Activated T-helper 1 cell treated with anti-CD3 and anti-CD28 coated beads, Interleukin-2, amount 50 U/mL, for 16 hours (primary cell): ENCODE measurements at places on chromosomes 2 and 18.

DNA sequence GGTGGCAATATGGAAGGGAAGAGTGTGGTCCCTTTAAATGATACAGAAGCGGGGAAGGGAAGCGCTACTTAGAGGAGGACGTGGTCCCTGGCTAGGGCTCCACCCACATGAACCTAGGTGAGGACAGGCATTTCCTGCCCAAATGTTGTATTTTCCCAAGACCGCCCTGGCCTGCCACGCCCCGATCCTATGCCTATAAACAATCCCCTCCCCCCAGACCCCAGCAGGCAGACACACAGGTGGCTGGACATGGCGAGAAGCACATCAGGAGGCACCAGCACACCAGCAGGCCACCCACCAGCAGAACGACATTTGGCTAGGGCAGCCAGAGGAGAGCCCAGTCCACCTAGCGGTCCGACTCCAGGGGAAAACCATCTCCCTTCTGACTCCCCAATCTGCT, 47.2 kb downstream of the METTL8 start:
- no peak for DNase-seq

DNA sequence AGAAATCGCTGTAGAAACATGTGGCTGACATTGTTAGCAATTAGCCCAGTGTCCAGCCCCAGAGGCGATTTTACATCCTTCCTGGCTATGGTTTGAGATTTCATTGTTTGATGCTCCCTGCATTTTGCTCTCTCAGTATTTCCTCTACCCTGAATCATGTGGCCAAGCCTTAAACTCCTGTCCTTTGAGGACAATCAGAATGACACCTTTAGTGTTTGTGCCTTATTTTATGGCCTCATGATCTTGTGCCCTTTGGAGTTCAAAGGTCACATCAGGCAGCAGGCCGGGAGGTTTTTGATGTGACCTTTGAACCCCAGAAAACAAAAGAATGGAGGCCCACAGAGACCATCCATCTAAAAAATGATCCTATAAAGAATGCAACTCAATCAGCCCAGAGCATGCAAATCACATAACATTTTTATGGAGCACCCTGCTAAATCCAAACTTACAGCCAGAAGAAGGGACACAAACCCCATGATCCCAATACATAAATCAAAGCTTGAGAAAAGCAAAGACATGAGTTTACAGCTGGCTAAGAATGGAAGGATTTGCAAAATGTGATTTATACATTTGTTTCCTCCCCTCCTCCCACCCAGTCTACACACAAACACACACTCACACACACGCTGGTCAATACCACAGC, 52.5 kb downstream of the FECH start:
- no peak for DNase-seq

GRCh38 chr2:109385506-109385905, 228.3 kb downstream of the SEPTIN10 start:
- no peak for DNase-seq

- no peak for DNase-seq
These were observed 177.6 kb downstream of the LAMA1 start for GRCh38 chr18:6939972-6940371.

DNA sequence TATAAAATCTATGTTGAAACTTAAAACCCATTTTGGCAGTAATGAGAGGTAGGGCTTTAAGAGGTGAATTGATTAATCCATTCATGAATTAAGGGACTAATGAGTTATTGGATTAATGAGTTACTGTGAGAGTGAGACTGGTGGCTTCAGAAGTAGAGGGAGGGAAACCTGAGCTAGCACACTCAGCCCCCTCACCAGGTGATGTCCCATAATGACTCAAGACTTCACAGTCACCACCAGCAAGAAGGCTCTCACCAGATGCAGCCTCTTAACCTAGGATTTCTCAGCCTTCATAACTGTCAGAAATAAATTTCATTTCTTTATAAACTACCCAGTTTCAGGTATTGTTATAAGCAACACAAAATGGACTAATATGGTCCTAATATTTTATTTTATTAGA, 621.7 kb upstream of the ACVR2A start:
- no peak for DNase-seq

GRCh38 chr2:65071499-65072180, 15.4 kb downstream of the CEP68 start:
- DNase-seq: no peak

- no peak for DNase-seq
These were observed 67.7 kb downstream of the SLC40A1 start for GRCh38 chr2:189512879-189513278.

- DNase-seq: no peak
These were observed 33.6 kb upstream of the ROCK2 start for GRCh38 chr2:11377928-11378545.

GRCh38 chr2:157244691-157245090, 12.8 kb upstream of the GALNT5 start:
- no peak for DNase-seq

- no peak for DNase-seq
These were observed 106.5 kb upstream of the COL5A2 start for GRCh38 chr2:189285962-189286645.

DNA sequence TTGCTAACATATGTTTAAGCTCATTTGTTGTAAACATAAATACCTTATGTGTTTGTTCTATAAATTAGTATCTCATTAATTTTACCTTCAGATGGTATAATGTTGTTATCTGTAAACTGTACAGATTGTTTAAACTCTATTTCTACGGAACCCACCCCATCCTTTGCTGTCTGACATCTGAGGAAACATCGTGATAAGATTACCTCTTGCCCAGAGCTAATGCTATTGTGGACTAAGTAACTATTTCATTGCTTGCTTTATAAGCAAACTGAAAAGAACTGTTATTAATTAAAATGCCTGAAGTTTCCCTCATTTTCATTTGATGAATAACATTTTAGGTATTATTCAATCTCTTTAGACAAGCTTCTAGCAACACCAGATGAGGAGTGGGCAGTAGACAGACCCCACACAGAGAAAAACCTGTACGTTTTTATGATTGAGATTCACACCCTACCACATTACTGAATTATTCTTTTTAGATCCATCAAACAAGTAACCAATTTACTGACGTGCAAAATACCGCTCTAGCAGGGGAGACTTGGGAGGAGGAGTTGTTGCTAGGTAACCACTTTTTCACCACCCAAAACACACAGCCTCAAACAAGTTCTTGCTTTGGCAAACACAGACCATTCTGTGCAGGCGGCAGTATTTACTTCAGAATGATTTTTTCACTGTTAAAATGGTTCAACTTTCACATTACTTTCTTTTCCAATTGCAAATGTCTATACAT, 1.9 kb upstream of the SYT4 start:
- DNase-seq: no peak

- no peak for DNase-seq
These were observed 42.5 kb upstream of the TWSG1 start for GRCh38 chr18:9292047-9292446.

- no peak for DNase-seq
These were observed 109.4 kb downstream of the AOX1 start for GRCh38 chr2:200695191-200695590.

DNA sequence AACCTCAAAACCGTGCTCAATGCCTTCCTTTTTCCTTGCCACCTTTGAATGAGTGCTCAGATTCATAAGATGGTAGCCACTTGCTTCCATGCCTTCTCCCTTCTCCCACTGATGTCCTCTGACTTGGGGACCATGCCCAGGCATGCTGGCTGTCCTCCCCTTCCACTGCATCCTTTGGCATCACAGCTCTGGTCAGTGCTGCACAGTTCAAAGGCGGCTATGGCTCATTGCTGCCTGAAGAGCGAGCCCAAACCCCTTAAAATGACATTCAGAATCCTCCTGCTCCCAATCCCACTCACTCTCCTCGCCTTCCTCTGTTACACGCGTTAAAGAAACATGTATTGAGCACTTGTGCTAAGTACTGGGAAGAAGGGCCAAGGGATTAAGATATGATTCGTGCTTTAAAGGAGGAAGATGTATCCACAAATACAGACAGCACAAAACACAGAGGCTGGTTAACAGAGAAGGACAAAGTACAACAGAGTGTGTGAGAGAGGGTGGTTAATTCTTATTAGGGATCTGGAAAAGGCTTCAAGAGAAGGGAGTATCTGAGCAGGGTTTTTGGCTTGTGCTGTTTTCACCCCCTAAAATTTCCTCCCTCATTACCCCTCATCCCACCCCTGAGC, 81.8 kb downstream of the CERKL start:
- no peak for DNase-seq

GRCh38 chr2:98806236-98806697, 75.3 kb upstream of the MGAT4A start:
- DNase-seq: no peak

- DNase-seq: no peak
These were observed 13.2 kb downstream of the TXNDC2 start for GRCh38 chr18:9898792-9899549.

- no peak for DNase-seq
These were observed 106.8 kb upstream of the FN1 start for GRCh38 chr2:215542690-215543089.

DNA sequence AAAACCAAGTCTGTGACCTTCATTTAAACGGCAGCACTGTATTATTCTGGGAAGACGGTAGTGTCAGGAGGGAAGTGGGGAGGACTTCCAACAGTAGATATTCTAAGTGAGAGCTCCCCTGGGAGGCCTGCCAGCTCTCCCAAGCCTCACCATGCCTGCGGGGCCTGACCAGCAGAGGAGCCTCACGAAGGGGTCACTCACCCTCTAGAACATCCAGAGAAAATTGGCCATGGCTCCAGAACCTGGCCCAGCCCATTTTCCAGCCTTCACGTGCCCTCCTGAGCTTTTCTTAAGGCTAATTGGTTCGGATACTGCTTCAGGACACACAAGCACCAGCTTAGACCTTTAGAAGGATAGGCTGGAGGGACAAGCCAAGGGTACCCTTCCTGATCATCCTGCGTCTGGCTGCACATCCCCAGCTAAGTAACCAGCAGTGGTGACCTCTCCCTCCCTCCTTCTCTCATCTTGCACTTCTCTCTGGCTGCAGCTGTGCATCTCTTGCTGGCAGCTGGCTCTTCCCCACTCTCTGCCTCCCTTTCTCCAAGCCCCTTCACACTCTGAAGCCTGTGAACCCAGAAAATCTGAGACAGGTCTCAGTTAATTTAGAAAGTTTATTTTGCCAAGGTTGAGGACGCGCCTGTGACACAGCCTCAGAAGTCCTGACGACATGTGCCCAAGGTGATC, 120.1 kb upstream of the PKDCC start:
- DNase-seq: no peak

DNA sequence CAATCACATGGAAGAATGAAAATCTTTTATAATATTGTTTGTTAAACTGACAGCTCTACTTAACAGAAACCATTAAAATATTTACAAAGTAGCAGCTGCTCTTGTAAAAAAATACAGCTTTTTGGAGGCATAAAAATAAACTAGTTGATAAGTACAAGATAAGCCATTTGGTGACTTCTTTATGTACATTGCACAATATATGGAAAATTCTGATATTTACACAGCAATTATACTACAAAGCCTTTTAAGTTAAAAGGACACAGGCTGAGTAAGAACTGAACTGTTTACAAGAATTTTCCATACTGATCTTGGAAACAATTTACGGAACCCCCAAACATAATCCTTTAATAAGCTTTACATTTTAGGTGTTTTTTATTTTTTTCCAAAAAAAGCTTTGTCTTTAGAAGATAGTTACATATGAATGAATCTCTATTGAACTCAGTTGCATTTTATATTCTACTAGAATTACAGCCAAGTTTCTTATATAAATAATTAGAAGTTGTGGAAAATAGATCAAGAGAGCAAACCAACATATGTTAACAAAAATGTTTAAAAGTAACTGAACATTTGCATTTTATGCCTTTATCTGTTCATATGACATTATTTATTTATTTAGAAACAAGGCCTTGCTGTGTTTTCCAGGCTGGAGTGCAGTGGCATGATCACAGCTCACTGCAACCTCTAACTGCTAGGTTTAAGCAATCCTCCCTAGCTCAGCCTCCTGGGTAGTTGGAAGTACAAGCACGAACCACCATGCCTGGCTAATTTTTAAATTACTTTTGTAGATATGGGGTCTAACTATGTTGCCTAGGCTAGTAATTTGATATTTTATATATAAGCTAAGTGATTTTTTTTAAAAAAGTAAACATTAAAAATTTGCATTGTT, 142.5 kb downstream of the OTX1 start:
- no peak for DNase-seq

GRCh38 chr2:230934231-230935129, 9.4 kb upstream of the GPR55 start:
- no peak for DNase-seq

- DNase-seq: no peak
These were observed 47.4 kb upstream of the RAPH1 start for GRCh38 chr2:203582468-203582867.

GRCh38 chr2:68458981-68459380, 8.1 kb downstream of the FBXO48 start:
- DNase-seq: no peak

- no peak for DNase-seq
These were observed 129.8 kb upstream of the EPB41L3 start for GRCh38 chr18:5673616-5674015.

- DNase-seq: no peak
These were observed 95.5 kb upstream of the COL3A1 start for GRCh38 chr2:188878716-188879115.

DNA sequence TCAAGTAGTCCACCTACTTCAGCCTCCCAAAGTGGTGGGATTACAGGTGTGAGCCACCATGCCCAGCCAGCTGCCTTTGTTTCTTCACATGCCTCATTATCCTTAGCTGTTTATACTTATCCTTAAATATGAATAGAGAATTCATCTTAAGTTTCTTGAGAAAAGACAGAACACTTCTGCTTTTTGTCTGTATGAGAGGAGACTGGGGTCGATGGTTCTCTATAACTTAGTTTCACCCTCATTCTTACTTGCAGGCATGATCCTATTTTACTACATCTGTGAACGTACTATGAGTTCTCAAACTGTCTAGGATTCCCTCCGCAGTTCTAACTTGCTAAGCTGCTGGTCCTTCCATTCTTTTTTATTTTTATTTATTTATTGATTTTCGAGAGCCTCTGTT, 20.4 kb downstream of the PPM1B start:
- DNase-seq: no peak

GRCh38 chr2:104781151-104781550, 72.8 kb upstream of the POU3F3 start:
- DNase-seq: no peak

GRCh38 chr2:142791335-142791734, 86.1 kb upstream of the KYNU start:
- no peak for DNase-seq
